Kidney (tissue), 22 donors: ENCODE measurements at places on chromosomes 16 and 17. TPM values are rescaled to one million over a fixed set of nuclear protein-coding genes. Genes with fewer than 3 reads are reported as not detected.

DNA sequence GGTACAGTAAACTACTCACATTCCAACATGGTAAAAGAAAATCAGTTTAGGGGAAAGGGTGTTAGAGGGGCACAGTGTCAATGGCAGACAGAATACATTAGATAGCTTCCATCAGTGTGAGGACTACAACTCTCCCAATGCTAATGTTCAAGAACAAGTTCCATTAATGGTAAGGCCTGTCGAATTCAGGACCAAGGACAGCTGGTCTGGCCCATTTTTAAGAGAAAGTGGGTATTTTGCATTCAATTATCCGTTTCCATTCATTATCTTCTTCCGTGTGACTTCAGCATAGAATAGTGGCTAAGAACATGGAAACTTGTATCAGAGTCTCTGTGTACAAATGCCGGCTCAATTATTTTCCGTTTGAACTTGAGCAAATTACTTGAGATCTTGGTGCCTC, 98.4 kb downstream of the XYLT1 start:
- DNase-seq, result no peak

DNA sequence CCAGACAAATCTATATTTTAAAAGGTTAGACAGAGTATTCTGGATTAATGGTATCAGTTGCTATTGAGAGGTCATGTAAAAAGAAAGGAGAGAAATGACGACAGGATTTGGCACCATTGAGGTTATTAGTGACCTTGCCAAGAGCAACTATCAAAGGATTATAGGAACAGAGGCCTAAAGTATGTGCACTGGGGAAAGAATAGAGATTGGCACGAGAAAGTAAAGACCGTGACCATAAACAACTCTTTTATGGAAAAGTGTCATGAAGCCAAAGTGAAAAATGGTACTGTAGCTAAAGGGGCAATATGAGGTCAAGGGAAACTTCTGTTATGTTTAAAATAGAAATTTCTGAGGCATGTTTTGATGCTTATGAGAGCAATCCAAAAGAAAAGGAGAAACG, 115.2 kb upstream of the KIF2B start:
- no peak for DNase-seq

DNA sequence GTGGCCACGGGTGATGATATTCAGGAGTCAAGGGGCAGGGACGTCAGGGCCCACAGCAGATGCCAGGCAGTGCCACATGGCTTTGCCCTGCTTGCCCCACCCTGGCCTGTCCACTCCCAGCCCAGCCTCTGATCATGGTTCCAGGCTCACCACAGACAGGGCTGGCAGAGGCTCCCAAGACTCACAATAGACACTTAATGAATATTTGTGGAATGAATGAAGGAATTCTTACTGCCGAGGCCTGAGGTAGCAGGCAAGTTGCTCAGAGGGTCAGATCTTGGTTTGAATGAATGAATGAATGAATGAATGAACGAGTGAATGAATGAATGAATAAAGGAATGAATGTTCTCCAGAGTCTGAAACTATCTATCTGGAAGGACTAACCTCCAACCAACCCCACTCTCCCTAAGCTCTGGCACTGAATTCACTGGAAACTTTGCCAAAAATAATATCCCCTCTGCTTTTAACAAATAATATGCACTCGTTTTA, 60.9 kb downstream of the RAI1 start:
- DNase-seq, result no peak

DNA sequence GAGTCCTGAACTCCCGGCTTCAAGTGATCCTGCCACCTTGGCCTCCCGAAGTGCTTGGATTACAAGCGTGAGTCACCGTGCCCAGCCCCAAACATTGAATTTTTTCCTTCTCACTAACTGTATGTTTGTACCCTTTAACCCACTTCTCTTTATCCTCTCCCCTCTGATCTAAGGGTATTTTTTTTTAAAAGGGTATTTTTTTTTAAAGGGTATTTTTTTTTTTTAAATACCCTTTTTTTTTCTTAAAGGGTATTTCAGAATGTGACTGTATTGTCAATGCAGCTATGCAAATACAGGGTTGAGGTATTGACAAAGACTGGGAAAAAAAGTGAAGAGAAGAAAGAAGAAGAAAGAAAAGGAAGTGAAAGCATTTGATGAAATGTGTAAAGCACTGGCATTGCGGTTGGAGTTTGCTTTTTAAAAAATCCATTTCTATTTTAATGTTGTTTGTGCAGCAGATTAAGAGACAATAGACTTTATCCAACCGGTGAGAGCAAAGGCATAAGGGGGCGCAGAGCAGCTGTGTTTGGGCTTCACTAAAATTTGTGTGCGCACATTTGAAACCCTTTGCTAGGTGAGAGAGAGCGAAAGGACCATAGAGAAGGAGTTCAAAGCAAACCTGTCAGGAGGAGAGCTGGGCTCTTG, 42.4 kb downstream of the SYT17 start:
- DNase-seq, result no peak

- peak; percentile 62 for DNase-seq
Measured at GRCh38 chr17:9928601-9929333, 23.7 kb upstream of the RCVRN start.

DNA sequence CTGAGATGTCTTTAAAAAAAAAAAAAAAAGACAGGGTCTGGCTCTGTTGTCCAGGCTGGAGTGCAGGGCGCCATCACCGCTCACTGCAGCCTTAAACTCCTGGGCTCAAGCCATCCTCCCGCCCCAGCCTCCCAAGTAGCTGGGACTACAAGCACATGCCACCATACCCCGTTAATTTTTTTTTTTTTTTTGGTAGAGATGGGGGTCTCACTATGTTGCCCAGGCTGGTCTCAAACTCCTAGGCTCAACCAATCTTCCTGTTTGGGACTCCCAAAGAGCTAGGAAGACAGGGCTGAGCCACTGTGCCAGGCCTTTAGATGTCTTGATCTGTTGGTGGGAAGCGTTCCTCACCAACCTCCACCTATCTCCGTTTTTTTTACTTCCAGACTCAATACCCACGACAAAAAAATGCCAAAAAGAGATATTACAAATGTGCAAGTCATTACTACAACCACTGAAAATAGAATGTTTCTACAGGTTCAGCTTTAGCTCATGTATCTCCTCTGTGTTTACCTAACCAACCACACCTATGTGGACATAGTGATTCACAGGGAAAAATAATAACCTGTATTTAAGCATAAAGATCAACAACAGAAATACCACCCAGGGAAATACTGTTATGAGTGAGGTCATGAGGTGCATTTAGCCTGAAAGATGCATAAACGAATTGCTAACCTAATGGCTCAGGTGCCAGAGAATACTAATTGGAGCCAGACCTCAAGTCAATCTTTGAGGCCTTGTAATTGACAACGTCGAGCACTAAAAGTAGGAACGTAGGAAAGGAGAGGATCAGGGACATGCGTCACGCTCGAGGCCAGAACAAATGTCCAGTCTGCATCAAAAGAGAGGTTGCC, 22.6 kb downstream of the NACA2 start:
- DNase-seq, result no peak

- no peak for DNase-seq
Measured at GRCh38 chr16:27841061-27841801, 222.3 kb downstream of the GSG1L start.

- no peak for DNase-seq
Measured at GRCh38 chr17:69609473-69610305, 195.2 kb downstream of the MAP2K6 start.

Gene CYBC1
- polyA plus RNA-seq, result 38.2 TPM

Gene NSF
- 14.2 TPM for polyA plus RNA-seq
